Stimulated activated CD4-positive, alpha-beta T cell treated with anti-CD3 and anti-CD28 coated beads, Interleukin-1b, Interleukin-23, amount 100 ng/mL, for 1 hour (primary cell): ENCODE measurements at places on chromosomes 12 and 14.

DNA sequence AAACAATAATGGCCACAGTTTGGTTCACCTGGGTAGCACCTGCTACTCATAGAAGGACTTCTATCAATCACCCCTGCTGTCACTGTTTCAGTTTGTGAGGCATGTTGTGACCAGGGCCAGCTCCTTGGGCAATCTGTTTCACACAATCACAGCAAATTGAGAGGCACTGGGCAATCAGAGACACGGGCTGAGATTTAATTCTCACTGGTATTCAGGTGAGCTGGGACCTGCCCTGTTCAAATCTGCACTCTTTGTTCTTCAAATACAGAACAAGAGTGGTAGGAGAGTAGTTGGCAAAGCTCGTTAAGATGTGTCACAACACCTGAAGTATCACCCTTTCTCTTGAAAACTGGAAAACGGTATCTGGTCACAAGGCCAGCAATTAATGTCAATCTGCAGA lies 57.8 kb upstream of the NAP1L1 start:
- DNase-seq, result no peak

DNA sequence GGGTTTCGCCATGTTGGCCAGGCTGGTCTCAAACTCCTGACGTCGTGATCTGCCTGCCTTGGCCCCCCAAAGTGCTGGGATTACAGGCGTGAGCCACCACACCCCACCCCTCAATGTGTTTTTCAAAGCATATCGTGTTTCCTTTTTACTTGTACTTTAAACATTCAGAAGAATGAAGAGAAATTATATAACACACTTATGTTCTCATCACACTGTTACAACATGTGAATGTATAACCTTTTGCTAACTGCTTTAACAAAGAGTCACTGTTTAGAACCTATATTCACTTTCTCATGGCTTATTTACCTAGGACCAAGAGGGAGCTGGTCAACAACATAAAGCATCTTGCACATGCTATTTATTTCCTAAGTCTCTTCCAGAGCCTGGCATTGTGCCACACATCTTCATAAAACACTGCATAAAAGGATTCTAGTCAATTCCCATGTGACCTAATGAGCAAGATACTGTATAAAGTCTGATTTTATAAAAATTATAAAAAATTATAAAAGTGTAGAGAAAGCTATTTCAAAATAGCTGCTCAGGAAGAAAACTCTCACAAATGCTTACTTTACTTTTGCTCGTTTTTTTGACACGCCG lies 16.0 kb upstream of the ACTR6 start:
- DNase-seq, result no peak

GRCh38 chr12:56749359-56749758 lies 2.8 kb downstream of the PRIM1 start:
- DNase-seq, result no peak

- no peak for DNase-seq
These were observed 179.9 kb upstream of the ATF7IP start for GRCh38 chr12:14185427-14186192.

GRCh38 chr12:100138048-100138802 lies 4.4 kb downstream of the BLTP3B start:
- DNase-seq, result no peak

DNA sequence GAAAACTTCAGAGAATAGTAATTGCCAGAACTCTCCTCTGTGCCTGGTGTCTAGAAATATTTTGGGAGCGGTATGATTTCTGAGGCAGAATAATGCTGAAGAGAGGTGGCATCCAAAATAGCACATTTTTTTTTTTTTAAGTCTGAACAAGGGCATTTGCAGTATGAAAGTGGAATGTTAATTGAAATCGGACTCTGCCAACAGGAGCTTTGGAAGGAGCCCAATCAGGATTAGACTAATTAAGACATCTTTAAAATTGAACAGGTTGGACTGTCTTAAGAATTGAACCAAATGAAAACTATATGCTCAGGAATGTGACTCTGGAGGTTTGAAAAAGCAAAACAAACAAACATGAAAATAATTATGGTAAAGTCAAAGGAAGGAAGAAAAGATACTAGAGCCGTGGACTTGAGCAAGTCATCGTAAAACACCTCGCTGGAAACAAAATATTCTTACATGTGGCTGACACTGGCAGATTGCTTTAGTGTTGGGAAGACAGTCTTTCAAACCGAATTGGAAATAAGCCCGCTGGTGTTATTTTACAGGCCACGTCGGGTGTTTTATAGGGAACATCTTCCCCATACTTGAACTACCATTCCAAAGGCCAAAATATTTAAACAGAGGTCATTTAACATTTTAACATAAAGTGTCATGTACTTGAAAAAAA lies 436.3 kb downstream of the VRK1 start:
- DNase-seq, result no peak

GRCh38 chr14:96511667-96512066 lies 9.5 kb downstream of the PAPOLA start:
- no peak for DNase-seq

- DNase-seq, result no peak
These were observed 104.6 kb downstream of the BICD1 start for GRCh38 chr12:32211066-32211899.

DNA sequence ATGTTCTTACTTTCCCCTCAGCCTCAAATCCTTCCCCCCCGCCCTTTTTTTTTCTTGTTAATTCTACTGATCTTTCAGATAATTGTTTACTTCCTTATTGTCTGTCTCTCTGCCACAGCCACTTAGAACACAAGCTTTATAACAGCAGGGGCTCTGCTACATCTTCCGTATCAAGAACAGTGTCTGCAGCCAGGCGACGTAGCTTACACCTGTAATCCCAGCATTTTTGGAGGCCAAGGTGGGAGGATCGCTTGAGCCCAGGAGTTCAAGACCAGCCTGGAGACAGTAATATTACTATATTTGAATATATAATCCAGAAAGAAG lies 5.4 kb downstream of the SOS2 start:
- no peak for DNase-seq

GRCh38 chr12:27226407-27226929 lies 17.6 kb upstream of the STK38L start:
- no peak for DNase-seq

DNA sequence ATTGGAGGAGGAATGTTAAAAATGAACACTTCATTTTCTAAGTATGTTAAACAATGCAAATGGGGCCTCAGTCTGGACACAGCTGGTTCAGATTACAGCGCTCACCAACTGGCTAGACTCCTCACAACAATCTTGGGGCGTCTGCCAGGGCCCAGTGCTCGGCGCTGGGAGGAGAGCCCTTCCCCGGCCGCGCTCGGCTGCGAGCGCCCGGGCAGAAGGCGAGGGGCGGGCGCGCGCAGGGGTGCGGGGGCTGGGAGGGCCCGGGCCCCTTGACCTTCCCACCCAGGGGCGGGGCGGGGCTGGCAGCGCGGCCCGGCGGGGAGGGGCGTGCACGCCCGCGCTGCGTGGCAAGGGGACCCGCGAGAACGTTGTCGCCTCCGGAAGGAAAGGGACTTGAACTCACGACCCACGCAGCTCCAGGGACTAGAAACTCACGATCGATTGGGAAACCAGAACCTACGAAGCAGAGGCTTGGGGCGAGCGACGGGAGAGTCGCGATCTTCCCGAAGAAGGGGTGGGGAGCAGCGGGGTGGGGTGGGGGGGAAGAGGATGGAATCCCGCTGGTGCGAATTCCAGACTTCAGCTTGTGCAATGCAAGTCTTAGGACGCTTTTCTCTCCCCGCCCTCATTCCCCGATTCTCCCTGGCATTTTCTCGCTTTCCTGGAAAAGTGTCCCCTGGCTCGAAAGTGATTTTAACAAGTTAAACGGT lies at the start of gene FBLN5:
Gene FBLN5, minus strand, starts transcription at position 220 of the 710 bp plus-strand sequence. CDS start 465 bp downstream, outside the sequence.
- DNase-seq, result peak; percentile 17

DNA sequence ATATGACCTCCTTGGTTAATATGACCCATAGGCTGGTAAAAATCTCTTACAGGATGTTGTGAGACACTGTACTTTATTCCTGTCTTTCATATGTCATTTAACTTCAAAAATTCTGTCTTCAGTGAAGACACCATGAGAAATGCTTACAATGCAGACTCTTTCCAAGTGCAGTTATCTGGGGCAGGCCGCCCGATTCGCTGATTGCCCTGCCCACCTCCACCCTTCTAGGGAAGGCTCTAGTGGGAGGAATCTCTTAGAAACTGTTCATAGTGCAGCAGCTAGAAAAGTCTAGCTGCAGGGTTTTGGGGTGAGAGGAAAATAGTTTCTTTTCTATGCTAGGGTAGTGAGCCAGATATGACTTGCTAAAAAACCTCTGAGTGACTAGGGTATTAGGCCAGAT lies 15.0 kb upstream of the CIPC start:
- no peak for DNase-seq

DNA sequence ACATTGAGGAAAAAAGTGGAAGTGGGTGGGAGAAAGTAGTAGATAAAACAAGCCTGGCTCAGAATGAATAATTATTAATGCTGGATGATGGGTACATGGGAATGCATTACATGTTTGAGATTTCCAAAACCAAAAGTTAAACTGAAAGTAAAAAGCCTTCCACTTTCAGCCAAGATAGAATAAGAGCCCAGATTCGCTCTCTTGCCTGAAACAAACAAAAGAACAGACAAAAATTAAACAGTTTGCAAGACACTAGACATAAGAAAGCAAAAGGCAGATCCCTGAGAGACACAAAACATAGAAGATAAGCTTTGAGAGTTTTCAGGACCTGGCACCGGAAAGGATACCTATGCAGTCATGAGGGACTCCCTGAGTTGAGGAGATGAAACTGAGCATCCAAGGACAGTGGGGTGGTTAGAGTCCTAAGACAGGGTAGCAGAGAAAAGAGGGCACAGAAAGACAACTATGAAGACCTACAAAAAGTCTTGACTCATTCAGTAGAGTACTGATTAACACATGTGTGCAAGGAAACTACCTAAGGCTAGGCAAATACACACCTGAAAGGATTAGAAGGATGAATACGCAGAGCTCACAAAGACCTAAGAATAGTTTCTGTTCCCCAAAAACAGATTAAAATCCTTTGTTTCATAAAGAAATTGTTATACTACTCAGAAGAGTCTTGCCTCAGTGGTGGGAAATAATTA lies 54.1 kb downstream of the CEP83 start:
- no peak for DNase-seq

- DNase-seq, result no peak
These were observed 216.3 kb downstream of the SLC6A15 start for GRCh38 chr12:84696281-84696680.

GRCh38 chr14:23365732-23366425 lies 907 bp upstream of the EFS start:
- DNase-seq, result no peak

GRCh38 chr12:26086936-26087335 lies 37.9 kb downstream of the BHLHE41 start:
- no peak for DNase-seq

DNA sequence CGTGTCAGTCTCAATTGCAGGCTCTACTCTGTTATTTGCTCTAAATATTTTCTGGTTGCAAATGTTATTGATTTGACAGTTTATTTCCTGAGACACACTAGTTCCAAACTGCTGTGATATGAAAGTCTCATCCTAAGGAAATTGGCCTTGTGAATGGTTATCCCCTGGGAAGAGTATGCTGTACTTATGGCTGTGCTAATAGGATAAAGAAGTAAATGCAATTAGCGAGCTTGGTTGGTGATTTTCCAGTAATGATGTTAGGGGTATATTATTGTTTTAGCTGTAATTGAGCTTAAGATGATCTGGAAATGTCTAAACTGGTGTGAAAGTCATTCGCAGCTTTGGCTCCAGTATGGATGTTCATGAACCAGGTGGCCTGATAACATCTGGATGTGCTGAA lies 197.9 kb downstream of the SUDS3 start:
- no peak for DNase-seq

DNA sequence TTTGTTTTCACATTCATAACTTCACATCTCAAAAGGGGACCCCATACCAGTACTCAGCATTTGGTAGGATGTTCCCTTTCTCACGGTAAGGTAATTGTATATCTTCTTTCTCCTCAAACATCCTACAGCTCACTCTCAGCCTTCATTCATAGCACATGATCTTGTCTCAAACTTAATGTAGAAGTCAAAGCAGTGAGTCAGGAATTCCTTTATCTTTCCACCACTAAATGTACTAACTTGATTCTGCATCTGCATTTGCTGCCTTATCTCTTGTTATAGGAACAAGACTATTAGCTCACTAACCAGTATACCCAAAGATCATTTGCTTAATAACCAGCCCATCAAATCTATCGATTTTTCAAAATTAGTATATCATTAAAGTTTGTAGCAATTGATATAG lies 22.9 kb downstream of the CPSF2 start:
- no peak for DNase-seq

DNA sequence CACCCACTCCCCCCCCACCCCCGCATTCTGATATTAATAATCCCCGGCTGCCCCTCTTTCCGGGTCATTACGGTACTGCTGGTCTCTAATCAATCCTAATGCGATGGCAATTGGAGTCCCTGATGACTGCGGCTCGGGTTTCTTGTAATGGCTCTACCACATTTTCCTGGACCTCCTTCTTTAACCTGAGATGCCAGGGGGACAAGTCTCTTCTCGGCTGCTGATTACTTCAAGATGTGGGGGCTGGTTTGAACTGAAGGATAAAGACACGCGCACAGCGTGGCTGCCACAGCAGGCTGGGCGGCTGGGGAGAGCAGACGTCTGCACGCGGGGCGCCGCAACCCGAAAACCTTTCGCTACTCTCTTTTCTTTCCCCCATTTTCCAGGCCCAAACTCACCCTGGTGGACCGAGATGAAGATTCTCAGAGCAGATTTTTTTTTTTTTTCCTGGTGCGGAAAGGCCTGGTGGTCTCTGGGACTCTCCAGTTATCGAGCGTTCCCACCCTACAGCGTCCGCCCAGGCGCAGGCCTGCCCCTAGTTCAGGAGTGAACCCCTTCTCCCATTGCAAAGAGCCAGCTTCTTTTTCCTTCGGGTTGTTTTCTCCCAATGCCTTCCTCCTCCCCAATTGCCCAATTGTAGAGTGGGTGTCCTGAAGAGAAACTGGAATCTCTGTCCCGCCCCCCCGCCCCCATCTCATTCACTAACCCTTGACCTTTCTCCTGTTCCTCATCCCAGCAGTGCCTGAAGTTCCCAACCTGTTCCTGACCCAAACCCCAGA lies 6.0 kb upstream of the SIX1 start:
- DNase-seq, result no peak

DNA sequence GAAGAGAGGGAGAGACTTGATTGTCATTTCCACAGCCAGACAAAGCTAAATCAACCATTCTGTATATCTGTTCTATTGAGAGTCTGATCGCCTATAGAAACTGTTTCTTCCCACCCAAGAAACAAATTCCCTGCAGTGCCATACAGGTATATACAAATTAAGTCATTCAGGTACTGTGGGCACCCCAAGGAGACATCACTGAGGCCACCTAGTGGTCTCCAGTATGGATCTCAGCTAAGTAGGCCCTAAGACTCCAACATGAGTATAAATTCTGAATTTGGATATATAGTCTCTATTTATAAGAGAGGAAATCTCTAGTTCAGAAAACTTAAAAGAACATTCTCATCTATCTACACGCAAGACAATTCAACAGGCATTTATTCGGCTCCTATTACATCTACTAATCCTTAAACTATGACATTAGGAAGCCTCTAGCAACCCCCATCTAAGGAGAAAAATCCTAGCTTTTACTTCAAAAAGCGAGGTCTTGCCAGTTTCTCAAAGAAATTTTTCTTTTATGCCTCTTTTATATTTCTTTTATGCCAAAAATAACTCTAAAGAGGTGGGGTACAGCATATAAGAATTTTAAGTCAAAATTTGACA lies 62.6 kb downstream of the DCAF5 start:
- no peak for DNase-seq
